ENCODE measurements at places on chromosomes 7 and 10.
A peak's percentile ranks its signal among the peaks of the same experiment; 100 is the strongest.

DNA sequence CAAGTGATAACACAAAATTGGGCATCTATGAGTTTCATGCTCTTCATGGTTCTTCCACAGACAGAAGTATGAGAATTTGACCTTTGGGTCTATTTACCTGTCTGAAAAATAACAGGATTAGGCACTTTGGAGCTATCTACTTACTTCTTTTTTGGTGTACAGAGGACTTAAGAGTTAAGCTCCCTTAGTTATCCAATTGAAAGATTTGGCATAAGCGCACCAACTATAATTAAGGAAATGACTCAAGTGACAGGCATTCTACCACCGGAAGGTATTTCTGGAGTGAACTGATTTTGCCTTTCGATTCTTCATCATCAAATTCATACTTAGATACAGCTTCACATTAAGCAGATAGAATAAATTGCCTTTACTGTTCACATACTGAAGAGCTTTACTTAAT is 43.9 kb downstream of the IFIT5 start:
- no peak for DNase-seq

DNA sequence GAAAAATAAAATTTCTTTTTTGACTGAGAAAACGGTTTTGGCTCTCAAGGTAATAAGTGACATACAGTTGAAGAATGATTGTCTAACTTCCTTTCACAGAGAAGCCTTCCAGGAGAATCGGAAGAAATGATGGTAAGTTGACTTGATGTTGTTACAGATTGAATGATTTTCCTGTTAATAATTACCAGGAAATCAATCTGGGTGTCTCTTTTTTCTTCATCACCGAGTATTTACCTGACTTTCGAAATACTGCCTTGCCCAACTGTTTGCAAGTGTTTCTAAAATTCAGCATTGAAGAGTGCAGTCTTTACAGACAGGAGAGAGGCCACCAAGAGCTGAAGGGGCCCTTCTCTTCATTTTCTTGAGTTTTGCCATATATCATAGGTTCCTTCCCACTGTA is 4.0 kb downstream of the ITIH2 start:
- DNase-seq, result no peak

GRCh38 chr7:5479941-5480517 is 56.4 kb upstream of the TNRC18 start:
- no peak for DNase-seq

- DNase-seq, result no peak
Observed at GRCh38 chr10:105973902-105974301, 1190.6 kb downstream of the SORCS1 start.

GRCh38 chr10:4033341-4033896 is 248.4 kb upstream of the KLF6 start:
- peak; percentile 12 for DNase-seq

- DNase-seq, result peak; percentile 68
Observed at GRCh38 chr10:72834183-72834825, 59.2 kb upstream of the OIT3 start.

DNA sequence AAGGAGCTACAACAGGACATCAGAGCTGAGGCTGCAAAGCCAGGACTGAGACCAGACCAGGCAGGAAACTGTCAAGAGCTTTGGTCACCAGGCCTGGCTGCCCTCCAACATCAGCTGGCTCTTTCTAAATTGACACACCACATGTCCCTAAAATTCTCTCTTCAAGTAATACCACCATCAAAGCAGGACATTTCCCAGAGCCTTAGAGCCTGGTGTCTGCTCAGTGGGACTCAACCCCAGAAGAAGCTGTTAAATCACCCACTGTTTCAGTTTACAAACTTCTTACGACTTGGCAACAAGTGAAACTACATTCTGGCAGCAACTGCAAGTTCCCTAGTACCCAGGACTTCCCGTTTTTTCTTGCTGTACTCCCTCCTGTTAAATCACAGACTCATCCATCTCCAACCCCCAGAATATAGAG is 3.8 kb upstream of the IL6 start:
- peak; percentile 4 for DNase-seq

GRCh38 chr10:103884681-103885139 is 29.3 kb upstream of the SH3PXD2A start:
- DNase-seq, result peak; percentile 44

DNA sequence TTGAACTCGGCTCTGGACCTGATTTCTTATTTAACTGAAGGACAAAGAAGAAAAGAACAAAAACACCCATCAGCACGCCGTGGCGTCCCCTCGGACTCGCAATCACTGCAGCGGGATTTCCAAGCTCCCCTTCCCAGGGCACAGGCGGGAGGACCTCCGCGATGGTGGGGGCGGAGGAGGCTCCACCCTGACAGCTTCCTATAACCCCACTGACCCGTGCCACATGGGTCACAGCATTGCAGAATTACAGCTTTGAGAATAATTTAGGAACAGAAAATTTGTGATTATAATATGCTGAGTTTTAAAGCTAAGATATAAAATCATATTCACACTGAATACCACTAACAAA is 129.7 kb upstream of the SEC61G start:
- no peak for DNase-seq

- no peak for DNase-seq
Observed at GRCh38 chr10:34206078-34206934, 608.8 kb downstream of the PARD3 start.

GRCh38 chr10:103905441-103905840 is 12.5 kb downstream of the STN1 start:
- no peak for DNase-seq

- no peak for DNase-seq
Observed at GRCh38 chr10:24382045-24382444, 173.1 kb downstream of the KIAA1217 start.

DNA sequence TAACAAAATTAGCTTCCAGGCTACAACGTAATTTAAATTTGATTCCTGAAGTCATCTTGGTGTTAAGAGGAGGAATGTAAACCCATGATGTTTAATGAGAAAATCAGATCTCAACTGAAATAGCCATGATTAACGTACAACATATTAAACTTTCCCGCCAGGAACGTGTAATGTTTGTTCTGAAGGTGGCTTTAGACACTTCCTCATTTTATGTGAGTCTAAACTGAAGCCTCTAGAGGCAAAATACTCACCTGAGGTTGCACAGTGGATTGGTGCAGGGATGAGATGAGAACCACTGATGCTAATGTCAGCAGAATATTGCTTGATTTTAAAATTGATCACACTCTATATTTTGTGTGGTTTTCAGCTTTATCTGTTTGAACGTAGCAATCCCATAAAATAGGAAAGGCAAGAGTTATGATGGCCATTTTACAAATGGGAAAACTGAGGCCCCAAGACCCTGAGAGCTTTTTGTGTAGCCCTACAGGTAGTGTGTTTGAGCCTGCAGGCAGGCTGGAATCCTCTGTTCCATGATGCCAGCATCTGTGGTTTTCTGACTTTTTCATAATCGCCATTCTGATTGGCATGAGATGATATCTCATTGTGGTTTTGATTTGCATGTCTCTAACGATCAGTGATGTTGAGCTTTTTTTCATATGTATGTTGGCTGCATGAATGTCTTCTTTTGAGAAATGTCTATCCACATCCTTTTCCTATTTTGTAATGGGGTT is 243.7 kb upstream of the BMPER start:
- no peak for DNase-seq

GRCh38 chr10:110118891-110119621 is 88.3 kb upstream of the MXI1 start:
- no peak for DNase-seq

DNA sequence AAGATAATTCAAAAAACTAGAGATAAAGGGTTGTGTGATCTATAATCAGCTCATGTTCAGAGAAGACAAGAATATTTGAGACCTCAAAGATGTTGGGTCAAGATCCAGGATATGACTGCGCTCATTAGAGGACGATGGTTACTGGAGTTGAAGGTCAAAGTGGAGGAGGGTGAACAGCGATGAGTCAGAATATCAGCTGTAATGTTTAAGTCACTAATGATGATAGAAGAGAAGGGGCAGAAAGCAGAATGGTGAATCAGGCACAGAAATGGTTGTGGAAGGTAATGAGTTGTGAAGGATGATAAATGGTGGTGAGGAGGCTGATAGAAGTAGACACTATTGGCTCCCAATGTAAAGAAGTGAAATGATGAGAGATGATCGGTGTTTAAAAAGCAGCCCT is 540.3 kb downstream of the INHBA start:
- DNase-seq, result no peak

DNA sequence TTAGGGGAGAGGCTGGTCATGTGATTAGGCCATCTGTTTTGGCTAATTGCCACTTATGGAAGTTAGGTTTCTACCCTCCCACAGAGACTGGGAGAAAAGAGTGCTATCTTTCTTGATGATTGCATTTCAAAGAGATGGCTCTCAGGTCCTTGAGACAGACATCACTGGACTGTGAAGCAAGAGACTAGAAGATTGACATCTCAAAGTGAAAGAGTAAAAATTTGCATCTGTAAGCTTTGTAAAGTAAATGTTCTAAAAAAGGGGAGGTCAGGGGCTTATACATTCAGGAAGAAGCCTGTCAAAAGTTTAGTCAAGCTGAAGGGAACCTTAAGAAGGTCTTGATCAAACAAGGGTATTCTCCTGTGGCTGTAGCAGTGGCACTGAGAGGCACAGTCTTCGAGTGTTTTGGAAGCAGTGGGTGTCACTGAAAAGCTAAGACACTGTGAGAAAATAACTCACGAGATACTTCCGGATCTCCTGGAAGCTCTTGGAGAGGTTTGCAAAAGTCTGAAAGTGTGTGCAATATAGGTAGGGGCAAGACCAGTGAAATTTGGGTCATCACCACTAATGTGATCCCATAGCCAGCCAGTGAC is 342.1 kb downstream of the PHF14 start:
- DNase-seq, result no peak
